ENCODE measurements at places on chromosomes 2 and 18. TPM values are rescaled to one million over a fixed set of nuclear protein-coding genes. Genes with fewer than 3 reads are reported as not detected.

GRCh38 chr2:11872247-11872947 lies 126.0 kb downstream of the LPIN1 start:
- DNase-seq: no peak
- no peak overlapping the region for H3K4me3 ChIP-seq
- no peaks in the 10 kb centered on the region for H3K27me3 ChIP-seq
- no peak overlapping the region for H3K27ac ChIP-seq
- no peaks in the 10 kb centered on the region for H3K4me1 ChIP-seq

- no peaks in the 10 kb centered on the region for H3K27me3 ChIP-seq
- H3K36me3 ChIP-seq: no peaks in the 10 kb centered on the region
- H3K4me3 ChIP-seq: no peak overlapping the region
- no peak overlapping the region for H3K27ac ChIP-seq
- H3K4me1 ChIP-seq: no peaks in the 10 kb centered on the region
- no peak for DNase-seq
Observed at GRCh38 chr18:59917422-59917821, 17.6 kb downstream of the PMAIP1 start.

DNA sequence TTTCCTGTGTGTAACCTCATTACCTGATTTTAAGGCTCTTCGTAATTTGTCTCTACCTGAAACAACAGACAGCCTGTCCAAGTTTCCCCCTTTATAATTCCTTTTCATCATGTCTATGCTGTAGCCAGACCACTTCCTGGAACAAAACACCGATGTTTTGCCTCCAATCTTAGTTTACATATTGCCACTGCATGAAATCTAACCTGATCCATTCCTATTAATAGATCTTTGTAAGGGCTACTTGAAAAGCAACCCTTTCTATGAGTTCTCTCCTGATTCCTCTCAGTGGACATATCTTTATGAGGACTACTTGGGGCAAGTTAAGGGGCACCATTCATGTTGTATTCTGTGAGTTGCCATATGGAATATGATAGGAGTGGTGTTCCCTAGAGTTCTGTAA lies 30.9 kb downstream of the ZNF638 start:
- no peak for DNase-seq
- no peaks in the 10 kb centered on the region for H3K27me3 ChIP-seq
- H3K27ac ChIP-seq: no peak overlapping the region
- no peak overlapping the region for H3K4me3 ChIP-seq

DNA sequence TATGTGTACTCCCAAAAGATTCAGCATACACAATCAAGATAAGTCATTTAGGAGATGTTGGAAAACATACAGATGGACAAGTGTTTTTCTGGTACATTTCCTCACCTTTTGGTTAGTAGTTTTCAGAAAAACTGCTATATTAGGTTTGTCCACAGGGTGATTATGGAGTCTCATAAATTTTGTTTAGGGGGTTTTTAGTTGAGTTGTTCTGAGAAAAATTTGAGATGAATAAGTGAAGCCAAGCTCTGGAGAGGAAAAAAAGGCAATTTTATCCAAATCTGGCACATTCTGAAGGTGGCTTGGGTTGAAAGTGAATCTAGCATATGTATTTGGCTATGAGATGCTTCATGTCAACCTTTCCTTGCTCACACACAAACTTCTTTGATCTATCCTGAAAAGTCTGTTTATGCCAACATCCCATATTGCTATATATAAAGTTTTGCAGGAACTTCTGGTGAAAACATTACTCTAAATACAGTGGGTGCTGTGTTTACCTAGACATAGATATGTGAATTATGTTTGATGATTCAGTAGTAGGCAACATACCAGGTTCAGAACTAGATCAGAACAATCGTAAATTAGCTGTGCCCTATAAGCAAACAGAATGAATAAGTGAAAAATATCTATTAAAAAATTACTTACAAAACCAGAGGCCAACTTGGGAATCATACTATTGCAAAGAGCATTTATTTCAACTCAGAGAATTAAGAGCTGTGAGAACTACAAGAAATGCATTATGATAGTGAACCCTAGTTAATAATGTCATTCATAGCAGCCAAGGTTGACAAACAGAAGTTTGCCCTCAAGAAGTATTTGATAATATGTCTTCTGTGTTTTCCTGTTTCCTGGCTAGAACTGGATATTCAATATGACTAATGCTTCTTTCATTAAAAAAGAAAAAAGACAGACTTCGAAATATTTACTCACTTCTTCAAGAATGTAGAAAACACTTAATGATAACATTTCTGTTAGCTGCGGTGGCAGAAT lies 552.0 kb downstream of the IRS1 start:
- H3K4me1 ChIP-seq: no peaks in the 10 kb centered on the region
- no peaks in the 10 kb centered on the region for H3K36me3 ChIP-seq
- H3K4me3 ChIP-seq: no peak overlapping the region
- no peaks in the 10 kb centered on the region for H3K27me3 ChIP-seq
- H3K27ac ChIP-seq: no peak overlapping the region

DNA sequence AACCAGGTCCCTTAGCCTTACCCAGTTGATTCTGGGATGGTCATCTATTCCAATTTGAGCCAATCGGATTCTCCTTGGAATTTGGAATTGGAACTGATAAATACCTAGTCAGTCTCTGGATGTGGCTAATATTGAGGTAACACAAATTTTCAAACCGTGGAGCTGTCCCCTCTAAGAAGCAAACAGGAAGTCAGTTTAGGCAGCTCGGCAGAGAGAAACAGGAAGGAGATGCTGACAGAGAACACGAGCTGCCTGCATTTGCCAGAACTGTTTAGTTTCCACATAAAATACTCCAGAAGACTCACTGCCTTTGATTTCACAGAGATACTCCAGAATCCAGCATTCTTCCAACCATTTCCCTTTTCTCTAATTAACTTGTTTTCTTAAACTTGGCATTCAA lies 1024.9 kb downstream of the BCL11A start:
- no peaks in the 10 kb centered on the region for H3K27me3 ChIP-seq
- no peaks in the 10 kb centered on the region for H3K4me1 ChIP-seq
- no peak overlapping the region for H3K4me3 ChIP-seq
- H3K36me3 ChIP-seq: no peaks in the 10 kb centered on the region

- no peaks in the 10 kb centered on the region for H3K27me3 ChIP-seq
- peak overlapping the region; percentile 80 for H3K4me3 ChIP-seq
- DNase-seq: no peak
- no peaks in the 10 kb centered on the region for H3K36me3 ChIP-seq
- H3K27ac ChIP-seq: peak overlapping the region; percentile 87
- H3K4me1 ChIP-seq: no peaks in the 10 kb centered on the region
Observed at GRCh38 chr18:5294113-5294456, 1.4 kb downstream of the ZBTB14 start.

GRCh38 chr2:219737270-219737691 lies 109.9 kb downstream of the SLC4A3 start:
- H3K4me1 ChIP-seq: no peaks in the 10 kb centered on the region
- H3K4me3 ChIP-seq: no peak overlapping the region
- H3K27ac ChIP-seq: no peak overlapping the region
- no peaks in the 10 kb centered on the region for H3K36me3 ChIP-seq

DNA sequence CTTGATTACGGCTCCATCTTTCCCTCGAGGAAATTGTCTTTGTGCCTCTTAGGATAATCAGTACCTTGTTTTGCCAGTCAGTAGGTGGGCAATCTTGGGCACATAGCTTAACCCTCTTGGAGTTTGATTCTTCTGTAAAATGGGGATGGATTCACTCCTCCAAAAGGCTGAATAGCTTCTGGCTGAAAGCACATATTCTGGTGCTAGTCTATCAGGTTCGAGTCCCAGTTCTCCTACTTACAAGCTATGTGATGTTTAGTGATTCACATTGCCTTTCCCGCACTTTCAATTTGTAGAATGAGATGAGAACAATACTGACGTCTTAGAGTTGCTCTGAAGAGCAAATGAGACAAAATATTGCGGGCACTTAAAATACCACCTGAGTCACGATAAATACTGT lies 43.9 kb downstream of the ATIC start:
- no peaks in the 10 kb centered on the region for H3K27me3 ChIP-seq
- DNase-seq: no peak
- H3K27ac ChIP-seq: no peak overlapping the region
- no peak overlapping the region for H3K4me3 ChIP-seq

DNA sequence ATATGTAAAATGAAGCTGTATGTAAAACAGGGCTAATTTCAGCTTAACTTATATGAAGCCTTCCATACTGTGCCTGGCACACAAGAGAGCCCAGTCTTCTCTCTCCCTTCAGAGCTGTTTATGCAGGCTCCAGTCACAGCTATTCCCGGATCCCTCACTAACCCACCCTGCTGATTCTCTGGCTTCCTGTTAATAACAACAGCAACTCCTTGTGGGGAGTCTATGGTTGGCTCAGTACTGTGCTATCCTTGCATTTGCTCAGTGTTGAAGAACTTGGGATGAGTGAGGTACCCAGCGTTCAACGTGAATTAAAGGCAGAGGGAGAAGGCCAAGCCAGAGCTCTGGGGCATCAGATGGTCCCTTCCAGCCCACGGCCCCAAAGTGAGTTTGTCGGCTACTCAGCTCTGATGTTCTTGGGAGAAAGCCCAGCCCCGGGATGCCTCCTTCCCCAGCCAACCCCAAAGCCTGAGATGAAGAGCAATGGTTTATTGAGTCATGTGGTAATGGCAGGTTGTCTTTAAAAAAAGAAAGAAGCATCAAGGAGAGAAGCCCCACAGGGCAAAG lies 43.2 kb downstream of the PSD4 start:
- no peak for DNase-seq
- no peaks in the 10 kb centered on the region for H3K27me3 ChIP-seq
- H3K27ac ChIP-seq: peak overlapping the region; percentile 79
- peaks cover 3% of the 10 kb centered on the region for H3K4me1 ChIP-seq

GRCh38 chr2:37653805-37654378 lies 17.6 kb downstream of the CDC42EP3 start:
- no peak overlapping the region for H3K4me3 ChIP-seq
- peak overlapping the region; percentile 78 for H3K27ac ChIP-seq
- H3K27me3 ChIP-seq: no peaks in the 10 kb centered on the region
- DNase-seq: peak; percentile 54
- H3K36me3 ChIP-seq: no peaks in the 10 kb centered on the region

DNA sequence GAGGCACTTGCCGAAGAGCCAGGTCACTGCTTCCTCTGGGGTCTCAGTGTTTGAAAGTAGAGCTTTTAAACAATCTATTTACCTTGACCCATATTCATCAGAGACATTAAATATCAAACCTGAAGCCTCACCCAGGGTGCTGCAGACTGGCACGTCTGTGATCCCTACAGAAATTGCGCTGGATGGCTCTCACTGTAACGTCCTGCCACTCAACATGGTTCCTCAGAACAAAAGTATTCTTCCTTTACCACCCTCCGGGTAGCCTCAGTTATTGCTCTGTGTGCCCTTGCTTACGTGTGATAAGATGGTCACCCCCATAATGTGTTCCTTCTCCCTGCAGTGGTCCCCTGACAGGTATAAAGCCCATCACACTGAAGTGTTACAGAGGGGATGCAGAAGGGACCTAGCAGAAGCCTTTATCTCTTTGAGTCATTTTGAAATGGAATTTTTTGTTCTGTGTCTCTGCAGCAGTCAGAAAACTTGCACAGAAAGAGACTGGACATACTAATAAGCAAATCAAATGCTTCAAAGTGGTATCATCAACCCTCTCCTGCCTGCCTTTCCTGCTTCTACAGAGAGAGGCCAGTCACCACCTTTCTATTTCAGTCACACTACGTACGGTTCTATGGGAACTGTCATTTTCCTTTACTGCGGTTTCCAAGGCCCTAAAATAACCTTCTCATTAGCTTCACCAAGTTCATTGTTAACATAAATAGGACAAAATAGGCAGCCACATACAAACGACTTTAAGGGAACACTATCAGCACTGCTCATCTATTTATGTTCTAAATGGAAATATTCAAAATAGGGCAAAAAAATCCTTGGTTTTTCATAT lies 86.8 kb downstream of the METTL8 start:
- H3K4me3 ChIP-seq: no peak overlapping the region
- no peak for DNase-seq
- H3K27me3 ChIP-seq: no peaks in the 10 kb centered on the region
- no peaks in the 10 kb centered on the region for H3K4me1 ChIP-seq
- peak overlapping the region; percentile 22 for H3K27ac ChIP-seq

DNA sequence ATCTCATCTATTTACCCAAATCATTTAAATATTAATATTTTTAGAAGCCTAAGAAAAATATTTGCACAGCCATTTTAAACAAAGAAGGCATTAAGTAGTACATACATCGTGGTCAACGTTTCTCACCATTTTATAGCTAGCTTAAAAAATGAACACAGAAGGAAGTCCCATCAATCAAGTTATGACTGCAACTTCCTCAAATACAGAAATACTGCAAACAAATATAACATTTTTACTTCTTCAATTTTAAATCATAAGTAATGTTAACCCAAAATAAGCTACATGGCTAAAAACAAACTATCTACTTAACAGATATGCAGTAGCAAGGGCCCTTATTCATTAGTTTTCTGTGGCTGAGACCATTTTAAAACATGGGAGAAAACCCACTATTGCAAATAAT lies 30.6 kb downstream of the ITSN2 start:
- no peak for DNase-seq
- no peaks in the 10 kb centered on the region for H3K4me1 ChIP-seq
- no peaks in the 10 kb centered on the region for H3K27me3 ChIP-seq
- no peaks in the 10 kb centered on the region for H3K36me3 ChIP-seq

DNA sequence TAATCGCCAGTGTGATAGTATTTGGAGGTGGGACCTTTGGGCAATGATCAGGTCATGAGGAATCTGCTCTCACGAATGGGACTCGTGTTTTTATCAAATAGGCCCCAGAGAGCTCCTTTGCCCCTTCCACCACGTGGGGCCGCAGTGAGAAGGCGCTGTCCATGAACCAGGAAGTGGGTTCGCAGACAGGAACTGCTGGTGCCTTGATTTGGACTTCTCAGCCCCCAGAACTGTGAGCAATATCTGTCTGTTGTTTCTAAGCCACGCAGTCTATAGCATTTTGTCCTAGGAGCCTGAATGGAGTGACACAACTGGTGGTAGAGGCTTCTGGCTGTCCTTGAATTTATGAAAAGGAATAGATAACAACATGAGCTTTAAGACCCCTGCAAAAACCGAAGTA lies 111.2 kb upstream of the HDAC4 start:
- H3K36me3 ChIP-seq: no peaks in the 10 kb centered on the region
- DNase-seq: no peak
- H3K27ac ChIP-seq: no peak overlapping the region
- no peaks in the 10 kb centered on the region for H3K4me1 ChIP-seq

DNA sequence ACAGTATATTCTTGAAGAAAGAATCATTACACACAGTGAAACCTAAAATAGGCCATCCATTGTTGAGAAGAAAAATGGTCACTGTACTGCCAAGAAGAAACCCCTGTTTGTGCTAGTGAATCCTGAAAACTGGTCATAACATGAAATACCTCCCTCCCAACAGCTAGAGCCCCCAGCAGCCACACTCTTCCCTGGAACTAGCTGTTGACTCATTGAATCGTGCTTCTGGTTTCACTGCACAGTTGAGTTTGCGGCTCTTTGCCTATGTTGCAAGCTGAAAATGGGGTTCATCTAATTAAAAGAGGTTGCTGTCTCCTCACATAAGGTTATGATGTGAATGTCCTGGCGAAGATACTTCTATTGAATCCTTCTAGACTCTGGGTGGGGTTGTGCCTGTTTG lies 86.3 kb downstream of the UGGT1 start:
- H3K27me3 ChIP-seq: no peaks in the 10 kb centered on the region
- no peaks in the 10 kb centered on the region for H3K4me1 ChIP-seq
- H3K27ac ChIP-seq: no peak overlapping the region
- H3K4me3 ChIP-seq: no peak overlapping the region

Gene GCG
- not detected for total RNA-seq

Gene MAPRE2
- total RNA-seq: 17.0 TPM

Gene MAPK4
- 1.3 TPM for total RNA-seq

Gene SGPP2
- total RNA-seq: 1.3 TPM

Gene OSR1
- total RNA-seq: 34.1 TPM

Gene PRSS56
- total RNA-seq: not detected

Gene EIF5B
- total RNA-seq: 32.5 TPM
